ENCODE measurements at places on chromosomes 5 and 9.

- DNase-seq = no peak
Measured at GRCh38 chr5:6736106-6736505, 22.9 kb downstream of the TENT4A start.

GRCh38 chr5:149400304-149400703 lies 21.2 kb upstream of the IL17B start:
- no peak for DNase-seq

DNA sequence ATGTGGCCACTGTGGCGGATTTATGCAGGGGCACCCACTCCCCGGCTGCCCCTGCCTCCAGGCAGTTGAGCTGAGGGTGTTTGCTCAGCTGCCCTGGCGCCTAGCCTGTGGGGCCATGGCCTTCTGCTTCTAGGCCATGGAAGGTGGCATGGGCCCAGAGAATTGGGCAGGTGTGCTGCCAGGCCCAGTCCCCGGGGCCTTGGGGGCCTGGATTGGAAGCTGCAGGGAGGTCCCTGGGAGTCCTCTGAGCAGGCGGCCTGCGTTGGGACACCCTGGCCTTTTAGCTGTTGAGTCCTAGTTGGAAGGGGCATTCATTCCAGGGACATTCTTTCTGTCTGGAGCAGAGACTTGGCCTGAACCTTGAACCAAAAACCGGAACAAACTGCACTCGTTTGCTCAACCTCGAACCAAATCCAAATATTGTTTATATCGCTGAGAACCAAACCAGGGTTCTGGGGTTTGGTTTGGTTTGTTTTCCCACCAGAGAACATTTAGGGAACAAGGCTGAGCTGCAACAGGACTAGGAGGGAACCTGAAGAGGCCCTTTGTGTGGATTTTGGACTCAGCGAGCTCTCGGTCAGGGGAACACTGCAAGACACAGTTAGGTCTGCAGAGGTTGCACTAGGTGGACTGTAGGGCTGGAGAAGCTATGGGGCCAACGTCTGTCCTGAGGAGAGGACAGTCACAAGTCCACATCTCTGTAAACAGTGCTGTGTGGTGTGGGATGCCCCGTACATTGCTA lies 116.8 kb downstream of the BOD1 start:
- no peak for DNase-seq

- no peak for DNase-seq
Measured at GRCh38 chr5:143582176-143582575, 178.7 kb upstream of the NR3C1 start.
